ENCODE measurements at places on chromosomes 13 and 19.

DNA sequence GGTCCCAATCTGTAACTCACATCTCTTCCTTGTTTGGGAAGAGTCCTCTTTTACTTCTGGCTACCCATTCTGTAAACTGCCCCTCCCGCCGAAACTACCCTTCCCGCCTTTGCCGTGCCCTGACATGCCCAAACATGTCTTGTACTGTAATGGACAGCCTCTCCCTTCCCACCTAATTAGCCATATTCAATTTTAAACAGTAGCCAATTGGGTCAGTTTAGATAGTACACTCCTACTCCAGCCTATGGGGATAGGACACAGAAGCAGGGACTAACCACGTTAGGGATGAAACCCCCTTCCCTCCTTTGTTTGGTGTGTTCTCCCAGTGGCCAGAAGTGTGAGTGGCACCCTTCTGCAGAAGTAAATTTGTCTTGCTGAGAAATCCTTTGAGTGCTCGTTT, 34.2 kb downstream of the SACS start:
- DNase-seq = no peak

- no peak for DNase-seq
Measured at GRCh38 chr13:37187621-37188020, 82.2 kb upstream of the CSNK1A1L start.

GRCh38 chr19:33750587-33751435, 45.9 kb upstream of the KCTD15 start:
- no peak for DNase-seq

GRCh38 chr19:18645035-18645511, 8.2 kb downstream of the KLHL26 start:
- DNase-seq = peak; percentile 85

- DNase-seq = peak; percentile 39
Measured at GRCh38 chr13:32426191-32426989, 1.5 kb downstream of the N4BP2L1 start.

DNA sequence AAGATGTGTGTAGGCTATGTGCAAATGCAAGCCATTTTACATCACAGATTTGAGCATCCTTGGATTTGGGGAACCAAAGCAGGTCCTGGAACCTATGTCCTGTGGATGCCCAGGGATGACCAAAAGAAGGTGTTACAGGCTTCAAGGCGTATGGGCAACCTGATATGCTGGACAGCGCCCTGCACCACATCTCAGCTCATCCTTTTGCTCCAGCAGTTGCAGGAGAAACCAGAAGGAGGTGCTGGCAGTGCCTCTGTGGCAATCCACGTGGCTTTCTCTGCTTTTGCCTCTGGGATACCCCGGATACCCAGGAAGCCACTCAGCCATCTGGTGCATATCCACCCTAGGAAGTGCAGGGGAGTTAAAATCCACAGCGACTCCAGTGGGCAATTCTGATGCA, 110.3 kb upstream of the VSTM2B start:
- no peak for DNase-seq

- DNase-seq = peak; percentile 79
Measured at GRCh38 chr19:29492769-29493168, 33.0 kb upstream of the VSTM2B start.

GRCh38 chr19:38284422-38284821, 19.6 kb upstream of the C19orf33 start:
- DNase-seq = no peak

- no peak for DNase-seq
Measured at GRCh38 chr19:21496876-21497275, 8.5 kb upstream of the ZNF429 start.
